Esophagus squamous epithelium (tissue), 5 donors: ENCODE measurements at places on chromosomes 7 and 10.

GRCh38 chr10:119834188-119834587, 38.5 kb downstream of the MCMBP start:
- no peak for DNase-seq

GRCh38 chr7:36286226-36286625, 103.4 kb upstream of the ANLN start:
- no peak for DNase-seq

DNA sequence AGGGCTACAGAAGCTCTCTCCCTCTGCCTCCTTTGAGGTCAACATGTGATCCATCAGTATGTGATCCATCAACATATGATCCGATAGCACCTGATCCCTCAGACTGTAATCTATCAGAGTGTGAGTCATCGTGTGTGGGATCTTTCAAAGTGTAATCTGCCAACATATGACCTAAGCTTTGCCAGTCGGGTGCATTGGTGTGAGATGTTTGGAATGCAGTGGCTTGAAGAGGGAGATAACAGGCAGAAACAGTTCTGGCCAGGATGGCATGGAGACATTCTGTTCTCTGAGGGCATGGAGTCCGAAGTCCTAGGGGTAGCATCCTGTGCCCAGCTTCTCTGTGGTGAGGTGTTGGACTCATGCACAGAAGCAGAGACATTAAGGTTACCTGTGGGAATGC, 217.7 kb upstream of the ETV1 start:
- no peak for DNase-seq

DNA sequence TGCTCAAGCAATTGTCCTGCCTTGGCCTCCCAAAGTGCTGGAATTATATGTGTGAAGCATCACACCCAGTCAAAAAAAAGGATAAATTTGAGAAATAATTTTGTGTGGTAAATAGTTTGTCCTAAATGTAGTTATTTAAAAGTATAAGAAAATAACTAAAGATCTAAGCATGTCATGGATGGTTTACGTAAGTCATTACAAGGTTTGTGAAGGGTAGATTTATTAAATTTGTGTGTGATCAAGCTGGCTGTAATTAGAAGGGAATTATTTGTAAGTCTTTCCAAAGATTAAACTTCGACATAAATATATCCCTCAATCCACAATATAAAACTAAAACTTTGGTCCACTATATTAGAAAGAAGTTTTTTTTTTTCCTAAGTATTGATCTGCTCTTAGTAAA, 28.6 kb downstream of the ORC5 start:
- DNase-seq = no peak

DNA sequence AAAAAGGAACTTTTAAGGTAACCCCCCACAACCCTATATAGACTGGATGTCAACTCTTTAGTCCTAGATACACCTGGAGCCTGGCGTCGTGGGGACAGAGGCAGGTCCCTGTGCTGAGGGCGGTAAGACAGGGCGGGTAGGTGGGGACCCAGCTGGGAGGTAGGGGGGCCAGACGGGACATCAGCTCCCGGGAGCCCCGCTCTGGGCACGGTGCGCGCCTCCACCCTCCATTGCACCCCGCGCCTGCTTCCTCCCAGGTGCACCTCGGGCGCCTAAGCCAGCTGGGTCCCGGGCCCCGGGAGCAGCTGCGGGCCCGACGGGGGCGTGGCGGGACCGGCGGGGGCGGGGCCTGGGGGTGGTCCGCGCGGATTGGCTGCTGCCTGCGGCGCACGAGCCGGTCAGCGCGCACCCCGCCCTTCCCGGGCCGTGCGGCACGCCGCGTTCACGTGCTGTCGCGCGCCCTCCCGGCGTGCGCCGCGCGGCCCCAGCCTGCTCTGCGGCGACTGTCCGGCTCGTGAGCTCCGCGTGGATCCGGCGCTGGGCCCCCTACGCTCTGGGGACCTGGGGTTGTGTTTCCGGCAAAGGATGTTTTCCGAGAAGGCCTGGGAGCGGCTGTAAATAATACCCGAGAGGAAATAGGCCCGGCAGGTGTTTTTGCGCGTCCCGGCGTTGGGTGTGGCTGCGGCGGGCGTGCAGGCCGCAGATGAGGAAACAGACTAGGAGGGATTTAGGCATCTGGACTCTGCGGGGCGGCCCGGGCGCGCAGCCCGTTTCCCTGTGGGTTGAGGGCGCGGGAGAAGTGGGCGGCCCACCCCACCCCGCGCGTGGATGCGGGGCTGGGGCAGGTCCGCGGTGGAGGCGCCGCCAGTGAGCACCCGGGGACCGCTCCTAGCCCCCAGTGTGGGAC, 39.1 kb upstream of the PFKFB3 start:
- peak; percentile 47 for DNase-seq

DNA sequence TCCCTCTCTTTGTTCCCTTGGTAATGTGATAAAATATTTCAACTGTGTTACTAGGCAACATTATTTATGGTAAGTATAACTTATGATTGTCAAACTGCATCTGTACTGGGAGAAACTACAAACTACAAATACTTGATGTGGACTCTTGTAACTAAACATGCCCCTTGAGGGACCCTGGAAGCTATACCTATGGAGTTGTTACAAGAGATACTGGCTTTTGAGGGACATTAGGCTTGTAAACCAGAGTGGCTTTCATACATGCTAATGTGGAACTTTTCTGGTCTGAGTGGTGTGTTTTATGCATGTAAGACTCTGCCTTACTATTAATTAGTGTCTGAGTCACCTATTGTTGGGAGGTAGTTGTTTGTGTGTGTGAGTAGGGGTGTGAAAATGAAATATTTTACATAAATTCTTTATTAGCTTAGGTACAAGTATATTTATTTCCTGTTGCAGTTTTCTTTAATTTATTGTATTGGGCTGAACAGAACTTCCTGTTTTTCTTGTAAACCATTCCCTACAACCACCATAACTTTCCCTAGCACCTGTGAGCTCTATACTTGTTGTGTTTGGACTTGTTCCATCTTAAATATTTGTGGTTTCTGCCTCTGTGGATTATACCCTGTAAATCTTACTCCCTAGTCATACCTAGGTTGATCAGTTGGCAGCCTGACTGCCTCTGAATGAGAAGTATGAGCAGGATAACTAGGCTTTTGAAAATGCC, 49.8 kb downstream of the STK31 start:
- no peak for DNase-seq
